ENCODE measurements at places on chromosomes 3 and 15. TPM values are rescaled to one million over a fixed set of nuclear protein-coding genes. Genes with fewer than 3 reads are reported as not detected.

The ANKUB1 gene
- not detected for total RNA-seq

GRCh38 chr3:59545374-59545773 lies 495.5 kb upstream of the CFAP20DC start:
- DNase-seq: no peak

- DNase-seq: no peak
These were observed 62.4 kb upstream of the TOPAZ1 start for GRCh38 chr3:44179246-44179645.

- peak; percentile 73 for DNase-seq
These were observed 246.6 kb upstream of the PROK2 start for GRCh38 chr3:72031581-72031980.

DNA sequence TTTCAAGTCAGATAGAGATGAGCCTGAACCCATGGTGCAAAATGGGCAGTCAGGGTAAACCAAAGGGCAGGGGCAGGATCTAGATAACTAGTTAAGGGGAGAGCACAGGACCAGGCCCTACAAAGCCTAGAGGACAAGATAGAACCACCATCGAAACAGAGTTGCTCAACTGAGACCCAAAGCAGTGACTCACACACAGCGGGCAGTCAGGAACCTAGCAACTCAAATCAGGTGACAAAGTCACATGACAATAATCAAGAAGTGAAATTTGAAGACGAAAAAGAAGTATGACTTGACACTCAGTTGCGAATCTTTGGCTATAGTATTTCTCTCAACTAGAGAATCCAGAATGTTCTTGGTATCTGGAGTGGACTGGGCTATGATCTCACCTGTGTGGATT lies 136.0 kb upstream of the PTPRG start:
- no peak for DNase-seq

DNA sequence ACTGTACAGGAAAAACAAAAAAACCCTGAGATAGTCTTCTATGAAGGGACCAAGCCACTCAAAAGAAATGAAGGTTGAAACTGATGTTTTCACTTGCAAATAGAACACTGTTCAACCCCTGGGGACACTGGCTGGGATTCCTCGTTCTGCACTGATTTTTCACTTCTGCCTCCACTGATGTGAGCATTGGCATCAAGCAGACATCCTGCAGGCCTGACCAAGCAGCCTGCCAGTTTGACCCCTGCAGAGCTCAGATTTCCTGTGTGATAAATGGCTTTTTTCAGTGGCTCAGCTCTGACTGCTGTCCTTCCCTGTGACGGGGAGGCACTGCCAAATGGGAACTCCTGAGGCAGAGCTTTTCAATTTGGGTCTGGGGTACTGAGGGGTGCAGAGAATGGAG lies 50.0 kb downstream of the RASGRP1 start:
- DNase-seq: no peak

Data from osteoblast (primary cell).